Fibroblast of skin of right quadriceps (primary cell): ENCODE measurements at places on chromosomes 1 and 21.

DNA sequence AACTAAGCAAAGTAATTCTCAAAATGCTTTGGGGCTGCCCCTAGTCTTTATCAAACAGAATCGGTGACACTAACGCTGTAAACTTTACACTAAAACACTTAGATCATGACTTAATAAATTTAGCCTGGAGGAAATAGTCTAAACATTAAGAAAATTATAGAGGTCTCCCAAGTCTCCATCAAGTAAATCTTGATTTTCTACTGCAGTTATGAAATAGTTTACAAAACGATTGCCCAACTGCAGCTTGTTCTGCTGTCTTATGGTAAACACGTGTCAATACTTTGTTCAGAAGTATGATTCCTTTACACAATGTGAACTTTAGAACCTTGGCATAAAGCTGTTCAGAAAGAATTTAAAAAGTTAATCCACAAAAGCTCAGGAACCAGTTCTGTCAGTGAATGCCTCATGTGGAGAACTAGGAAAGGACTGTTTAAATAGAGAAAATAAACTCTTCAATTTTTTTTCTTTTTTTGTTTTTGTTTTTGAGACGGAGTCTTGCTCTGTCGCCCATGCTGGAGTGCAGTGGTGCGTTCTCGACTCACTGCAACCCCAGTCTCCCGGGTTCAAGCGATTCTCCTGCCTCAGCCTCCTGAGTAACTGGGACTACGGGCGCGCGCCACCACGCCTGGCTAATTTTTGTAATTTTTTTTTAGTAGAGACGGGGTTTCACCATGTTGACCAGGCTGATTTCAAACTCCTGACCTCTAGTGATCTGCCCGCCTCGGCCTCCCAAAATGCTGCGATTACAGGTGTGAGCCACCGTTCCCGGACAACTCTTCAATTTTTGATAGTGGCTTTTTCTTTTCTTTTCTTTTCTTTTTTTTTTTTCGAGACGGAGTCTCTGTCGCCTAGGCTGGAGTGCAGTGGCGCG, 1.6 kb downstream of the DDI2 start:
- peak; percentile 66 for DNase-seq

GRCh38 chr1:233376382-233377110, 49.0 kb downstream of the MAP3K21 start:
- no peak for DNase-seq

- peak; percentile 75 for DNase-seq
Measured at GRCh38 chr1:162169031-162169790, 99.7 kb downstream of the NOS1AP start.

DNA sequence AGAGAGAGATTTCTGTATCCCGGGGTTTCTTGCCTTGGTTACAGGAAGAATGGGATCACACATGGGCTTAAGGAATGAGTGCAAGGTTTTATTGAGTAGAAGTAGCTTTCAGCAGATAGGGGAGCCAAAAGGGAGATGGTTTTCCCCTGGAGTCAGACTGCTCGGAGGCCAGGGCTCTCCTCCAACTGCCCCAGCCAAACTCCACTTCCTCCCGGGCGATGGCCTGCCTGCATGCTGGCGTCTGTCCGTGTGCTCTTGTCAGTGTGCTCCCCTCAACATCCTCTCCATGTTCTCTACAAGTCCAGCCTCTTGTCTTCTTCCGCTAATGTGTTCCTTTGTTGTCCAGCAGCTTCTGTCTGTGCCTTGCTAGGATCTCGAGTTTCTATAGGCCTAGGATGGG, 421.3 kb upstream of the ADGRL2 start:
- no peak for DNase-seq

DNA sequence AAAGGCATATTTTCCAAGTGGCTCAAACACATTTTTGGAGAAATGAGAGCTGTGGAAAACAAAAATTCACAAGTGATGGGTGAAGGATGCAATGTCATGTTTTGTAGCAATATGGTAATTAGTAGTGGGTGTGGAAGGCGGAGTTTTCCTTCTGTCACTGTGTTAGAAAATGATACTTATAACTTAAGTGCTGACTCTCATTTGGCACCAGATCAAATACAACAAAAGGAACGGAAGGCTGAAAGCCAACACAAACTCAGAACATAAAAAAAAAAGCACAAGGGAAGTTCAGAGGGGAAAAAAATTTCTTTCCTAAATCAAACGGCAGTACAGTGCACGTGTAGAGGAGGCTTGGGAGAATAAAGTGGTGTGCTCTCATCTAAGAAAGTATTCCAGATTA, at the start of gene TNFSF18:
Gene TNFSF18, minus strand, starts transcription at position 77 of the 400 bp plus-strand sequence. Its CDS starts 45 bp downstream, at position 32.
- peak; percentile 39 for DNase-seq

DNA sequence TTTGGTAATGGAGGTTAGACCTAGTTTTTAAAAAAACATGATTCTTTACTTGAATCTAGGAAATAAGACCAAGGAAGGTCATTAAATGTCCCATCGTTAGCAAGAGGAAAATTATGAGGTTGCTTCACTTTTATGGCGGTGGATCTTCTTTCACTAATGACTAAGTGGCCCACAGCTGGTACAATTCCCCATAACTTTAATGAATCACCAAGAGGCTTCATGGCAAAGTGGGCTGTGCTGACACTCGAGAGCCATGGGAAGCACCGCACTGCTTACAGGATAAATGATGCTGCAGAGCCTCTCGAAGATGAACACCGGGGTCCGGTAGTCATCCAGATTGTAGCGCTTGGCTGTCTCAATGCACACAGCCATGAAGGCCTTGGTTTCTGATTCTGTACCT, 108.8 kb downstream of the UBR4 start:
- DNase-seq = peak; percentile 33

DNA sequence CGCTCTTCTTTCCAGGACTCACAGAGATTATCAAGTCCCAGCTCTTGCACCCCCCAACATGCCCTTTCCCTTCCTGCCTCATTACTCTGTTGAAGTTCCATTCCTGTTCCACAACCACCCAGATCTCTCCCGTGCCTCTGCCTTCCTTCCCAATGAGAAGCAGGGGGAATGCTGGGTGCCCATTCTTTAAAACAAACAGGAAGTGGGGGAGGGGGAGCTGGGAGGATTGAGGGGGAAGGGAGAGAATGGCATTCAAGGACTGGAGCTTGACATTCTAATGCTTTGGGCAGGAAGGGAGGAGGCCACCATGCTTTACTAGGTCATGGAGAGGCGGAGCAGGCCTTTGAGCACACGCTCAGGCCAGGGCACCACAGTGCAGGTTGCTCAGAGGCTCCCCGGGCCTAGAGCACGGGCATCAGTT, 150.3 kb upstream of the IRF2BP2 start:
- no peak for DNase-seq

- no peak for DNase-seq
Measured at GRCh38 chr1:221069178-221069903, 190.1 kb downstream of the HLX start.

DNA sequence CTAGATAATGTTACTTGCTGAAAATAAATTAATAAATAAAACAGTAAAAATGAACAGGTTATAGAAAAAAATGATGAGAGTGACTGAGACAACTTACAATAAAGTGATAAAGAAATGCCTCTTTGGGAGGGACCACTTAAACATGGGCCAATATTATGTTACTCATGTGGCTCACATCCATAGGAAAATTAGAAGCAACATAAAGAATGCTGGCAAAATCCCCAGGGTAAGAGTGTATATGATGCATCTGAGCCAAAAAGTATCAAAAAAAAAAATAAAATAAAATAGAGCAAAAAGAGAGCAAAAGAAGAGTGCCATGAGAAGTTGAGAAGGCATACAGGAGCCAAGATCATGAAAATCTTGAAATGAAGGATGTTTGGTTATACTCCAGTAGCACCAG, 818.0 kb downstream of the LTN1 start:
- DNase-seq = peak; percentile 30

- no peak for DNase-seq
Measured at GRCh38 chr1:101191049-101191448, 45.8 kb upstream of the S1PR1 start.

- DNase-seq = no peak
Measured at GRCh38 chr1:230430499-230430898, 4.4 kb upstream of the PGBD5 start.

- DNase-seq = no peak
Measured at GRCh38 chr1:241532864-241533263, 686 bp downstream of the KMO start.

GRCh38 chr1:86773341-86774288, 69.2 kb downstream of the SH3GLB1 start:
- no peak for DNase-seq

- no peak for DNase-seq
Measured at GRCh38 chr1:41315871-41316270, 45.4 kb upstream of the FOXO6 start.

GRCh38 chr1:6614929-6615785, 1.6 kb downstream of the PHF13 start:
- DNase-seq = no peak

GRCh38 chr1:113579256-113580018, 179.8 kb downstream of the PHTF1 start:
- DNase-seq = peak; percentile 19

DNA sequence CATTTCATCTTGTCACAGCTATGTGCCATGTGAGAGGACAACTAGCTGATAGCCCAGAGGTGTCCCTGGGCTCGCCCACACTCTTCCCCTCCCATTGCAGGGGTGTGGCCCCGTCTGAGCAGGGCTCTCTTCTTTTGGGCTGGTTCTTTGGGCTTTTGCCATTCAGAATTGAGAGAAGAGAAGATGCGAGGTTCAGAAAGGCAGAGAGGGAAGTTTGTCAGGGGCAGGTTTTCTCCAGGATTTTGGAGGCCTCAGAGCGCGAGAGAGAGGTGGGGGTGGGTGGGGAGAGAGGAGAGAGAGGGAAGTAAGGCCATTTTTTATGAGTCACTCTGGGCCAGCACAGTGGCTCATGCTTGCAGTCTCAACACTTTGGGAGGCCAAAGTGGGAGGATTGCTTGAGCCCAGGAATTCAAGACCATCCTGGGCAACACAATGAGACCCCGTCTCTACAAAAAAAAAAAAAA, 5.2 kb downstream of the IFI6 start:
- DNase-seq = no peak

- peak; percentile 96 for DNase-seq
Measured at GRCh38 chr1:9280015-9280860, 12.5 kb upstream of the SPSB1 start.

DNA sequence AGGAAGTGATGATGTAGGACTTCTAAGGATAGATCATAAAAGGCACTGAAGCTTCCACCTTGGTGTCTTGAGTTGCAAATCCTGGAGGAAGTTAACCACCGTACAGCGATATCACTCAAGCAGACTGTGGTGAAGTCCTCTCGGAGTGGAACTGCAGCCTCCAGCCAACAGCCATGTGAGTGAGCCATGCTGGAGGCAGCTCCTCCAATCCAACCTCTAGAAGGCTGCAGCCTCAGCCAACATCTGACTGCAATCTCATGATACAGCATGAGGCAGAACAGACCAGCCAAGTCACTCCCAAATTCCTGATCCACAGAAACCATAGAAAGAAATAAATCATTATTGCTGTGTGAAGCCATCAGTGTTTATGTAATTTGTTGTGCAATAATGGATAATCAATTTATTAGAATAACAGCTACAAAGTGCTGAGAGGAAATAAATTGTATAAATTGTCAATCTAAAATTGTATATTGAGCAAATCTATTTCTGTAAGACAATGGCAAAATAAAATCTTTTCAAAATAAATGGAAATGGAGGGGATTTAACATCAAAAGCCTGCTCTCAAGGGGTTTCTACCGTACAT, 65.0 kb downstream of the PRSS38 start:
- no peak for DNase-seq

DNA sequence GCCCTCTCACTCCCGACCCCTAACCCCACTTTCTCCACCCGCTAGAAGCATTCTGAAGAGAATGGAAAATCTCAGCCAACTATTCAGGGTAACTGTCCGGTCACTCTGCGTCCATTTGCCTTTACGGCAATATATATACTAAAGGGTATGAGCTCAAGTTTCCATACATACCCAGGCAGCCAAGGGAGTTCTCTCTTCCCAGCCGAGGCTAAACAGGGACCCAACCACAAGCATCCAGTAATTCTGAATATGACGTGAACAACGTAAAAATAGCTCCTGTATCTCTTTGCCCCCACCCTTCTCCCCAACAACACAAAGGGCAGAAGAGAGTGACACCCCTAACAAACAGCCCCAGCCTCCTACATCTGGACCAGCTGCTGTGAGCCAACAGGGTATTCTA, 67.7 kb downstream of the SSBP3 start:
- no peak for DNase-seq

DNA sequence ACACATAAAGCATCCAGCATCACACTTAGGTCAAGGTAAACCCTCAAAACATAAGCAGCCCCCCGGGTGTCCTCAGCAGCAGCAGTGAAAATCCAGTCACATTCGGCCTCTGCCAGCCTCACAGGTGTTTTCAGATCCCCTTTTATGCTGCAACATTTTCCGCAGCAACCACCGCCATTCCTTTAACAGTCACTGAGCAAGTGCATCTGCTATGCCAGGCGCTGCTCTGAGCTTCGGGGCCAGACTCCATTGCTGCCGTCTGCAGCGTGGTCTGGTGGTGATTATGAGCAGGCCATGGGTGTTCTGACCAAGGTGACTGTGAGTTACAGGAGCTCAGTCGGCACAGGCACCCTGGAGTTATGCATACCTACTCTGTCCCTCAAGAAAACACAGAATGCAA, 4.5 kb downstream of the URB1 start:
- no peak for DNase-seq

DNA sequence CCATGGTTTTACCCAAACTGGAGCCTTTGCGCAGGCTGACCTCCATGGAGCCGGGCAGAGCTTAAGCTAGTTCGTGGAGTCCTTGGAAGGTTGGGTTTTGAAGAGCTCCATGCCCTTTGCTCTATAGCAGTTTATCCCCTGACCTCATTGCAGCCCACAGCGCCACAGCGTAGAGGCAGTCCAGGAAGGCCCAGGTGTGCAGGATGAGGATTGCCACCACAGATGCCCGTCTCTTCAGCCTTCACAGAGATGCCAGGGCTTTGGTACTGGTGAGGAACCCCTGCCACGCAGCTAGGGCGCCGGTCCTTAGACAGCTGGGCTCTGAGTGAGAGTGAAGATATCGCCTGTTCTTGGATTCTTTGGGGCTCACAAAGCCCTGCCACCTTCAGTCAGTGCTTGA, 138.6 kb downstream of the PEX14 start:
- no peak for DNase-seq
